HS-5 (cell line): ENCODE measurements at places on chromosomes 13 and 19.

- no peak for DNase-seq
Observed at GRCh38 chr19:56966225-56966696, 125.7 kb upstream of the PEG3 start.

DNA sequence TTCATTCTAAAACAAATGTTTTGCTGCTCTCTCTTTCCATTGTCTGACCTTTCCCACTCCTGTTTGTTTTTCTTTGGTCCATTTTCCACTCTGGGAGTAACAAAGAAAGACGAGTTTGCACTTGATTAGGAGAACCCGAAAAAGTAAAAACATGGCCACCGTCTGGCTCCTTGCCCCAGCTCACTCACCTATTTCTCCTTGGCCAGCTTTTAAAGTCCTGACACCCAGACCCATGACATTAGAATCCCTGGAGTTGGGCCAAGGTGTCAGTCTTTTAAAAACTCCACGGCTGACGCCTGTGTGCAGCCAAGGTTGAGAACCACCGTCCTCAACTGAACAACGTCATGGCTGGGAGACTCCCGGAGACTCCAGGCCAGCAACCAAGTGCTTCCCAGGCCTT lies 63.6 kb upstream of the FLT1 start:
- DNase-seq, result no peak

GRCh38 chr19:48442116-48443035 lies 3.4 kb upstream of the GRWD1 start:
- DNase-seq, result no peak

DNA sequence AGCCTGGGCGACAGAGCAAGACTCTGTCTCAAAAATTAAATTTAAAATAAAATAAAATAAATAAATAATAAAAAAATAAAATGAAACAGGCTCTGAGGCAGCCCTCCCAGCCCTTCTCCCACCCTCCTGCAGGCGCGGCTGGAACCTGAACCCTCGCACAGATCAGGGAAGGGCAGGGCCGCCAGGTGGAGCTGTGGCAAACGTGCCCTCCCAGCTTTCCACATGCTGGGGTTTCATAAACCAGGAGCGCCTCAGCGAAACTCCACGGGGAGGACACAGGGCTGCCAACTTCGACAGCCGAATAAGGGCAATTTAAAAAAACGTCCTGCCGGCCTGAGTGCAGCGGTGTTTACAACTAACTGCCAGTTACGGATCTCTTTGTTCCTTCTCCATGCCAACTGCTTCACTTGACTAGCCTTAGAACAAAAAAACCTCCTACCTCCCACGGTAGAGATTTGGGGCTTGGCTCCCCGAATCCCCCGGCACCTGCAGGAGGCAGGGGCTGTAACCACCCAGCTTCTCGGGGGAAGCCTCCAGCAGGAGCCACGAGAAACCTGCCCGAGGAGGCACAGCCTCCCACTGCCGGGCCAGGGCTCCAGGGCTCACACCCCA lies 15.9 kb downstream of the ZNF787 start:
- DNase-seq, result no peak

DNA sequence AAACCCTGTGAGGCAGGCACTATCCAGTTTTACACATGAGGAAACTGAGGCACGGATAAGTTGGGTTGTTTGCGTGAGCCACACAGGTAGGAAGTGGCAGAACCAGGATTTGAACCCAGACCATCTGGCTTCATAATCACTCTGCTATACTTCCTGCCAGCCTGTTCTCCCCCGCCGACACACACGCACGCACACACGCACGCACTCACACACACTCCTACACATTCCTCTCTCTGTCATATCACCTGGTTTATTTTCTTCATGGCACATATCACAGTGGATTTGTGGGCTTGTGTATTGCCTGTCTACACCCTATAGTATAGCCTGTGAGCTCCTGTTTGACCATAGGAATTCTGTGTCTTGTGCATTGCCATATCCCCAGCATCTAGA lies 140.0 kb downstream of the SIPA1L3 start:
- no peak for DNase-seq

- DNase-seq, result no peak
Observed at GRCh38 chr13:109971006-109971405, 184.6 kb upstream of the IRS2 start.

- no peak for DNase-seq
Observed at GRCh38 chr13:67934617-67935330, 704.6 kb upstream of the PCDH9 start.

GRCh38 chr13:112905619-112905989 lies 63.4 kb upstream of the MCF2L start:
- no peak for DNase-seq

DNA sequence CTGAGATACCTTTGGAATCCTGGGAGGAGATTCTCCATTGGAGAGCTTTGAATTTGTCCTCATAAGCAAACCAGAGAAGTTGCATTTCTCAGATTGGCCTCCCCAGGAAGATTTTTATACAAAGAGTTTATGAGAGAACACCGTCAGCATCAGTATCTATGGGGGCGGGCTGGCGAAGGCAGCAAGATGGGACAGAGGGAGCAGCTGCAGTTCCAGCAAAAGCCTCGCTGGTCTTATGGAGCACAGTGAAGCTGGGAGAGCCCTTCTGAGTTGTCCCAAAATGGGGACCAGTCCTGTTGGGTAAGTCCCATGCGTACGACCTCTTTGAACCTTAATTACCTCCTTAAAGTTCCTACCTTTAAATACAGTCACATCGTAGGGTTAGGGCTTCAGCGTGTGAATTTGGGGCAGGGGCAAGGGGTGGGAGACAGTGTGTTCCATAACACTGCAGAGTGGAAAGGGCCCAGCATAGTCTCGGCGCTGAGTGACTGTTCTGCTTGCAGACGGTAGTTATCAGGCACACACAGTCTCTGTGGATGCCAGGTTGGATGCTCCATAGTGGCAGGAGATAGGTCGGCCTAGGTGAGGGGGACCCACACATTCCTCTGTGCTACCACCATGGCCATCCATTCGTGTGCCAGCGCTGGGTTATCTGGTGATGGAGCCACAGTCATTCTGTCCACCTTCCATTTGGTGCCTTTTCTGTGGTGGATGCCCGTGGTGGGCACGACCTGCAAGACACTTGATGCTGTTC lies 34.9 kb upstream of the GPR183 start:
- DNase-seq, result no peak

GRCh38 chr13:74084375-74084935 lies 49.7 kb downstream of the KLF12 start:
- no peak for DNase-seq

DNA sequence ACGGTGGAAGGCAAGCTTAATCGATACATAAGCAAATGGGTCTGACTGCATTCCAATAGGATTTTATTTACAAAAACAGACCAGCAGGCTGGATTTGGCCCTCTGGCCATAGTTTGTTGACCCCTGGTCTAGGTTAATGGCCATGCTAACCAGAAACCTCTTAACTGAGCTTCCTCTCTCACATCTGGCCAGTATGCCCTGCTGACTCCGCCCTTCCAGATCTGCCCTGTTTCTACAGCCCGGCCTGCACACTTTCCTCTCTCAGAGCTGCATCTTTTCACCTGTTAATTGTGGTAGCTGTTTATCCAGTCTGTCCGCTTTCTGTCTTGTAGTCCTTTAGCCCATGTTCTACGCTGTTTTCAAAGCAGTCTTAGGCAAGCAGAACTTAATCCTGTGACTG lies 25.6 kb downstream of the EDNRB start:
- no peak for DNase-seq

DNA sequence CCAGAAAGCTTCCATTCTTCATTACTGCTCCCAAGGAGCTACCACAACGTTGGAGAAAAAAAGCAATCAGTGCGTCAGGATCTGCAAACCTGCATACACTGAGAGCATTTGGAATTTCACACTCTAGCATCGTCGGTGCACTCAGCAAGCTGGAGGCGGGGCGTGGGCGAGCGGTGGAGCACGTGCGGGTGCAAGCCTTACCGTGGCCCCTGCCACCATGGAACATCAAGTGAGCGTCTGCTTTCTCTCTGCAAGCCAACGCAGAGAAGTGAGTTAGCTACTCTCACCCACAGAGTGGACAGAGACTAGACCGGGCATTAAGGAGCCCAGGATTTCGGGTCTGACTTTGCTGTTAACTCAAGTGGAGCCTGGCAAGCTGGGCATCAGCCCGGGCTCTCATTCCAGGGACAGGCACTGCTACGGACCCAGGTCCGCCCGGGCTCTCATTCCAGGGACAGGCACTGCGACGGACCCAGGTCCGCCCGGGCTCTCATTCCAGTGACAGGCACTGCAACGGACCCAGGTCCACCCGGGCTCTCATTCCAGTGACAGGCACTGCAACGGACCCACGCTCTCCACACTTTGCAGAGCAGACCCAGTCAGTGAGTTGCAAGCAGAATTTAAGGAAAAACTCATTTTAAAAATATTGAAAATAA lies 124.1 kb upstream of the SPACA7 start:
- no peak for DNase-seq

GRCh38 chr19:56765137-56765536 lies 75.4 kb downstream of the PEG3 start:
- DNase-seq, result no peak

DNA sequence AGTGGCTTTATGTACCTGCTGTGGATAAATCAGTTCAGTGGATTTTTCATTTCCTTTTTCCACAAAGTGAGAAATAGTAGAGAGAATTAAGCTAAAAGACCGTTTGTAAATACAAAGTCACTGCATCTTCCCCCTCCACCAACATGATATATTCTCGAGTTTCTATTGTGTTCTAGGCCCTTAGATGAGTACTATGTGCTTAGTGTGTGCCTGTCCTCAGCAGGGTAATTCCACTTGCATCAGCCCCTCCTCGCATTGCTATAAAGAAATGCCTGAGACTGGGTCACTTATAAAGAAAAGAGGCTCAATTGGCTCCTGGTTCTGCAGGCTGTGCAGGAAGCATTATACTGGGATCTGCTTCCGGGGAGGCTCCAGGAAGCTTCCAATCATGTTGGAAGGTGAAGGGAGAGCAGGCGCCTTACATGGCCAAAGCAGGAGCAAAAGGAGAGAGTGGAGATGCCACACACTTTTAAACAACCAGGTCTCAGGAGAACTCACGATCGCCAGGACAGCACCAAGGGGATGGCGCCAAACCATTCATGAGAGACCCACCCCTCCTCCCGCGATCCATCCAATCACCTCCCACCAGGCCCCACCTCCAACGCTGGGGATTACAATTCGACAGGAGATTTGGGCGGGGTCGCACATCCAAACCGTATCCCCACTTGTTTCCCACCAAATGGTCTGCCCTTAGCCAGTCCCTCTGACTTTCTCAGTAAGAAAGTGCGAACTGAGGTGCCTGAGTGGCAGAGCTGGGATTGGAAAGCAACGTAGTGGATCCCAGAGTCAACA lies 102.3 kb upstream of the ABCC4 start:
- DNase-seq, result no peak

GRCh38 chr19:3798137-3798536 lies 12.0 kb upstream of the MATK start:
- no peak for DNase-seq

DNA sequence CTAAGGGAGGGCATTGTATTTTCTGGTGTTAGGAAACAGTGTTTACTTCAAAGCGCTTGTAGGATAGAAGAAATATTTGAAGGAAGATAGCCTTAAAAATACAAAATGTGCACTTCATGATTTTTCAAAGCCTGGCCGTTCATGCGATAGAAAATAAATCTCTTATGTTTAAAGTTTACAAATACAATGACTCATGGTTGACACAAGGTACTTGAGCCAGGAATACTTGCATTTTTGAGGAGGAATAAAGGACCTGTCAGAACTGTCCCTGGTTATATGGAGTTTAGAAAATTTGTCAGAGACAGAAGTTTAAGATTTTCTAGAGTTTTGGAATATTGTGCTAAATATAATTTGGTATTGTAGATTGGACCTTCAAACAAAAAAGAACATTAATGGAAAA lies 1223.2 kb upstream of the SLC10A2 start:
- no peak for DNase-seq

DNA sequence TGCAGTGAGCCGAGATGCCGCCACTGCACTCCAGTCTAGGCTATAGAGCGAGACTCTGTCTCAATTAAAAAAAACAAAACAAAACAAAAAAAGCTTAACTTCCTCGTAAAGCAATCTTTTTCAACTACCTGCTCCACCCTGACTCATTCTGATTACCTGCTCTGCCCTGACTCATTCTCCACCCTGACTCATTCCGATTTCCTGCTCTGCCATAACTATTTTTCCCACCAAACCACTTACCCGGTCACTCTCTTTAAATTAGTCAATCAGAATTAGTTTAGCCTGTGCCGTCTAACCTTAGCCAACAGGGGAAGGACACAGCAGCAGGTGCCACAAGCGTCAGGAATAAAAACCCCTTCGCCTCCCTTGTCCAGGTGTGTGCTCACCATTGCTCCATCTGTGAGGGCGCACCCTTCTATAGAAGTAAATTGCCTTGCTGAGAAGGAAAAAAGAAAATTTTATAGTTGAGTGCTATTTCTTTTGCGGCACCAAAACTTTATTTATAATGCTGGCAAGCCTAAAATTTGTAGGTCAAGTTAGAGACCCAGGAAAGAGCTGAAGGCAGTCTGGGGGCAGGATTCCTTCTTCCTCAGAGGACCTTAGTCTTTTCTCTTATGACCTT lies 1.7 kb upstream of the IFT88 start:
- DNase-seq, result no peak

GRCh38 chr13:30796132-30796572 lies 60.8 kb downstream of the ALOX5AP start:
- DNase-seq, result peak; percentile 42

- no peak for DNase-seq
Observed at GRCh38 chr13:112732679-112733078, 42.8 kb downstream of the ATP11A start.

GRCh38 chr13:103282571-103283450 lies 216.6 kb upstream of the SLC10A2 start:
- peak; percentile 24 for DNase-seq

DNA sequence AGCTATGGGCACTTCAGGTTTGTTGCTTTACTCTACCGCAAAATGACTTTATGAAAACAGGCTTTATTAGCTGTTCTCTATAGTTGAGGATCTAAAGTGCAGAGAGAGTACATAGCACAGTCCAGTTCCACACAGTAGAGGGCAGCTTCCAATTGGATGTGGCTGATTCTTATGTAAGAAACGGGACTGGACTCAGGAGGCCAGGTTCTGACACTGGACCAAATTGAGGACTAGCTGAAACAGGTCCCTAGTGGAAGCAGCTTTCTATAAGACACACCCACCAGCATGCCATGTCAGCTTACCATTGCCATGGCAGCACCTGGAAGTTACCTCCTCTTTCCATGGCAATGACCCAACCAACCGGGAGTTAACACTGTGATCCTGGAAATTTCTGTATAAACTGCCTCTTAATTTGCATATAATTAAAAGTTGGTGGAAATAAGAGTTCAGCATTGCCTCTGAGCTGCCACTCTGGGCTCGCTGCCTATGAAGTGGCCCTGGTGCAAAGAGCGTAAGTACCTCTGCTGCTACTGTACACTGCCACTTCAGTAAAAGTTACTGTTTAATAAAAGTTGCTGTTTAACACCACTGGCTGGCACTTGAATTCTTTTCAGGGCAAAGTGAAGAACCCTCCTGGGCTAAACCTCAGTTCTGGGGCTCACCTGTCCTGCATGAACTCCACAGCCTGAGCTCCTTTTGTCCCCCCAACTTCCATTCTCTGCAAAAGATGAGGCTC lies 211.9 kb upstream of the SLC10A2 start:
- DNase-seq, result no peak

DNA sequence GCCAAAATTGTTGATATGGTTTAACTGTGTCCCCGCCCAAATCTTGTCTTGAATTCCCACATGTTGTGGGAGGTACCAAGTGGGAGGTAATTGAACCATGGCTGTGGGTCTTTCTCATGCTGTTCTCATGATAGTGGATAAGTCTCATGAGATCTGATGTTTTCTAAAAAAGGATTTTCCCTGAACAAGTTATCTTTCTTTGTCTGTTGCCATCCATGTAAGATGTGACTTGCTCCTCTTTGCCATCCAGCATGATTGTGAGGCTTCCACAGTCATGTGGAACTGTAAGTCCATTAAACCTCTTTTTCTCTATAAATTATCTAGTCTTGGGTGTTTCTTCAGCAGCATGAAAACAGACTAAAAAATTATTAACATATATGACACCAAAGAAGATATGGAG lies 986.7 kb upstream of the MIR17HG start:
- DNase-seq, result no peak
